ENCODE measurements at places on chromosomes 1 and 21.
A peak's percentile ranks its signal among the peaks of the same experiment; 100 is the strongest.

- no peak for DNase-seq
Observed at GRCh38 chr1:20399606-20400180, 86.3 kb downstream of the CAMK2N1 start.

- no peak for DNase-seq
Observed at GRCh38 chr1:17994046-17994445, 113.6 kb upstream of the IGSF21 start.

DNA sequence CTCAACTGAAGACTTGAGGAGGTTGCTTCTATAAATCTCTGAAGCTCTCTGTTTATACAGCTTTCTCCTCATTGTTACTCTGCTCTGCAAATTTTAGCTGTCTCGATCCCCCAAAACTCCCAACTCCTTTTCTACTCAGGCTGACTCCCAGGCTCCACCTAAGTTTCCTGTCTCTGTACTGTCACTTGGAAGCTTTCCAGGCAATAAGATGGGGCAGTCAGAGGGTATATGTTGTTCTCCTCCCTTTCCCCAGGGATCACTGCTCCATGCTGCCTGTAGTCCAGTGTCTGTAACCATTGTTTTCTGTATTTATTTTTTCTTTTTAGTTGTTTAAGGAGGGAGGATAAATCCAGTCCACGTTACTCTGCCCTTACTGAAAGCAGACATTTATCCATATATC is 13.4 kb downstream of the TSNAX start:
- no peak for DNase-seq

- no peak for DNase-seq
Observed at GRCh38 chr1:205502111-205502810, 2.2 kb upstream of the CDK18 start.

DNA sequence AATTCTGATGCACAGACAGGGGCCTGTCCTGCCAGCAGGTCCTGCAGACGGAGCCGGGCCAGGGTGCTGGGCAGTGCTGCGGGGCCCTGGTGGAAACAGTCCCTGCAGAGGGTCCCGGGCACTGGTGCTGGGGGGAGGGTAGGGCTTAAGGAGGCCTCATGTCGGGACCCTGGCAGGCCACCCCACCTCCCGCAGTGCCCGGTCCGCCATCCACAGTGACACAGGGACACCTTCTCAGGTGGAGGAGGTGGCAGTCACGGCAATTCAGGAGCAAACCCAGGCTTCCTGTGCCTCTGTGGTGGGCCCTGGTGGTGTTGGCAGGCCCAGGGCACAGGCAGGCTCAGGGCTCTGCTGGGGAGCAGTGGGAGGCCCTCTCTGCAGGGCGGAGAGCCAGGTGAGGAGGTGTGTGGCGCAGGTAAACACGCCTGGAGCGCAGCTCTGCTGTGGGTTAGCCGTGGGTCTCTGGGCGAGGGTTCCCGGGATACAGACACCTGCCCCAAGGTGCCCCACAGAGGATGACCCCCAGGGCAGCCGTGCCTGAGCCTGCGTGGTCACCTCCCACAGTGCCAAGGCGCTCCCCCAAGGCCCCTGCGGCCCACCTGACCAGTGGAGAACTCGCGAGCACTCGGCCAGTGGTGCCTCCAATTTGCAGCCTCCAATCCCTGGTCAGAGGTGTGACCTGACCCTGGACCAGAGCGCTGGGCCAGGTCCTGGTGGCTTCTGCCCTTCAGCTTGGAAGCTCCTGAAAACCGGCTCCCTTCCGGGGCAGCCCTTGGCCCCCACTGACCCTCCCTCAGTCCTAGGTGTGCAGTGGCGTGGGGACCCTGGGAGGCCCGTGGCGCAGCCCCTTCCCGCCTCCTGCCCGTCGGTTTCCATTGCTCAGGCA is 19.2 kb downstream of the COL18A1 start:
- no peak for DNase-seq

GRCh38 chr1:108320849-108321248 is 77.0 kb upstream of the NBPF4 start:
- no peak for DNase-seq

DNA sequence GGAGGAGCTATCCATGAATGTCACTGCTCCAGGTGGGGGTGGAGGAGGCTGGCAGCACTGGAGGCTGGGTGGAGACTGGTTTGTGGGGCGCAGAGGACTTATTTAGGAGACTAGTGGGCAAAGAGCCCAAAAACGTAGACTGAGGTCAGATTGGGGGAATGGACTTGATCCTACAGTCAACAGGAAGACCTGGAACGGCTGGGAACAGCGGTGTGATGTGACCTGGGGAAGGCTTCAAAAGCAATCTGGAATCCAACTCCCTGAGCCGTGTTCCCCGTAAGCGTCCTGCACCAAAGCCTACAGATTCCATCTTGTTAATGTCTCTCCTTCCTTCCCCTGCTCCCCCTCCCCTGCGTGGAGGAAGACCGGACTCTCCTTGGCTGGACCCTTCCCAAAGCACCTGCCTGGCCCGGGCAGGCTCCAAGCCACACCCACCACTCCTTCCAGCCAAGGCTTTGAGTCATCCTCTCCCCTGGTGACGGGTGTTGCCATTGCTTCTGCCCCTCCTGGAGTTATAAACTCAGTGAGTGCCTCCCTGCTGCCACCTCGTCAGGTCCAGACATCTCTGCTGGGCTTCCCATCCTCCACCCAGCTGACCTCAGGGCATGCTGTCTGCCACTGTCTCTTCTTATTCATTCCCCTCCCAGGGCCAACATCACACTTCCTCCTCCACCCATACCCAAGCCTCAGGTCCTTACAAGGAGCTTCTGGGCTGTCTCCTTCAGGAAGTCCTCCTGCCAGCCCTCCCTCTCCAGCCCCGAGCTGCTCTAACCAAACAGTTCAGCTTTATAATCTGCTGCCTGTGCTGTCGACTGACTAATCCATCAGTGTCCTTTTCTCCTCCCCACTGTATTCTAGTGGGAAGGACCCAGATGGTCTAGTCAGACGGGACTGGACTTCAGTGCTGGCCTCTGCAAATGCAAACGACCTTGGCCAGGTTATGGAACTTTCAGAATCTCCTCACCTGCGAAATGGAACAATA is 1.6 kb upstream of the CLSTN1 start:
- no peak for DNase-seq

DNA sequence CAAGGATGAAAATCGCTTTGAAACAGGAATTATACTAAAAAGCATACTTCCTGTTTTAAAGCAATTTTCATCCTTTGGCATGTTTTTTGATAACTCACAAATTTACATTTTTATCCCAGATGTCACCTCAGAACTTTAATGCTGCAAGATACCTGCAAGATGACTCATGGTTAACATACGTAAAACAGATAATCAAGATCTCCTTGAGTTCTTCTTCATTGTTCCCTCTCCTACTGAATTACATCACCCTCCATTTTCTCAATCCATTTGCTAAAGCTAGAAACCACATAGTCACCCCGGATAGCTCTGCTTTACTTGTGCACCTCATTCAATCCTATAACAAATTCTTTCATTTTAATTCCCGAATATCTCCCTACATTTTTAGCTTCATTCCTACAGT is 1114.2 kb downstream of the PLA2G4A start:
- DNase-seq = no peak

DNA sequence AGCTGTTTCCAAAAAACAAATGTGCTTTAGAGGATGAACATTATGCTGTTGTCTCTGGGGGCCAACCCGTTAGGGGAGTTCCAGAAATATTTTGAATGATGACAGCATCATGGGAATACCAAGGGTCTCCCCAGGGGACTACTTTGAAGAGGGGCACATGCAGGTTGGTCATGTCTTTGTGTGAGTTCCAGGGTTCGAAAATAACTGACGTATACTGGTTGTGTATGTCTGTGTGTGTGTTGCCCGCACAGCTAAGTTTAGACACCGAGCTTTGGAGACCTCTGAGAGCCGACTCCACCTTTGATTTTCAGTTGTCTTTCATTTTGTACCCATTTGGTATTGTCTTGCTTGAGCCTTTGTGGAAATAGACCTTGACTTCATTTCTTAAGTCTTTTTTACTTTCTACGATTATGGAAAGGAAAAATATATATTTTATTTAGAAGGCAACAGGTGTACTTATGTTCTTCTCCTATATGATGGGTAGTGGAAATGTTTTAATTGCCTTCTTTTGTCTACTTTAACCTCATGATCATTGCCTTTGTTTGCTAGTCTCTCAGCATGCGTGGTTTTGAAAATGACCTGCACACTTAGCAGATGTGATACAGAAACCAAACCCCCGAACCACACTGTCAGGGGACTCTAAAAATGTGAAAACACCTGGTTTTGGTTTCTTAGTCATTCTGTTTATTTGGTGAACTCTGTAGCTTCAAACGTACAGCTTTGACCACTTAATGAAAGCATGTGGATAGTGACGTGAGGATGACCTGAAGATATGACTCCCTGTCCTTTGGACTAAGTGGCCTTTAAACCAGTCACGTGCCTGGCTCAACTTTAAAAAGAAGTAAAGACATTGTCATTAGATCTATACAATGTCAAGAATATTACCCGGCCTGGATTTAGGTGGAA is 56.5 kb downstream of the GALNT2 start:
- DNase-seq = no peak

DNA sequence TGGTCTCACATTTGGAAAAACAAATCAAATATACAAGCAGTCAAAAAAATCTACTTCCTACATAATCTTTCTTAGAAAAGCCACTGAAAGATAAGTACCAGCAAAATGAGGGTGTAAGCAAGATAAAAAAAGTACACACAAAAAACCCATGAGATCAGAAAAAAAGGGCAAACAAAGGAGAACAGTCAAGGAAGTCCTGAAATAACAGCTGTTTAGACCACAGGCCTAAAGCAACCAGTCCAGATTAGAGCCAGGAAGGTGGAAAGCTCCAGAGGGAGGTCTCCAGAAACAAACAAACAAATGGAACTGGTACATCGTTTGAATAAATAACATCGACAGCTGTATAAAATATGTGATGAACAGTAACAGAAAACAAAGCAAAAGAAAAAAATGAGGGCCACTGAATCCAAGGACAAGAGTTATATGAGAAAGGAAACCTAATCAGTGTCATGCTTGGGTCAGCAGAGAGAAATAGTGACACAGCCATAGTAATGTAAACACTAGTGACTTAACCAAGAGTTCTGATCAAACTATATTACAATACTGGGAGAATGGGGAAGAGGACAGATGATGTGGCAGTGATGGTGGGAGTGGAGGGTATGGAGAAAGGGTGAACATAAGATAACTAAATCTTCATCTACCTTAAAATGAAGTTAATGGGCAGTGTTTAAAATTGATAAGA is 67.5 kb downstream of the NVL start:
- DNase-seq = no peak

DNA sequence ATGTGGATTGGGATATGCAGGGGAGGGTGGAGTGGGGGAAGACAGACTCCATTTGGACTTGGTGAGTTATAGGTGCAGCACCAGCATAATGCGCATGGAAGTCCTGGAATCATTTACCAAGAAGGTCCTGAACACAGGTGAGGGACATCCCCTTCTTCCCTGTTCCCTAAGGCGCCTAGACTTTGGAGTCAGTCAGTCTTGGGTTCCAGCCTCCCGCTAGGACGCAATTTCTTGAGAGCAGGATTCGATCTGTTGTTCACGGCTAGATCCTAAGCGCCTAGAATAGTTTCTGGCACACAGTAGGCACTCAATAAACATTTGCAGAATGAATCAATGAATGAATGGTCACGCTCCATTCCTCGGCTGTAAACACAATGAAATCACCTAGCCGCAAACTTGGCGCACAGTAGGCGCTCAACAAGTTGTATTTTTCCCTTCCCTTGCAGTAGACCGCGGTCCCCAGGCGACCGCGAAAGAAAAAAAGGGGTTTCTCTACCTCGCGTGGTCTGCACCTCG is 1.0 kb upstream of the AK4 start:
- no peak for DNase-seq

GRCh38 chr1:73911849-73912248 is 286.1 kb downstream of the LRRIQ3 start:
- no peak for DNase-seq

GRCh38 chr1:110235834-110236682 is 25.9 kb downstream of the KCNC4 start:
- peak; percentile 83 for DNase-seq

DNA sequence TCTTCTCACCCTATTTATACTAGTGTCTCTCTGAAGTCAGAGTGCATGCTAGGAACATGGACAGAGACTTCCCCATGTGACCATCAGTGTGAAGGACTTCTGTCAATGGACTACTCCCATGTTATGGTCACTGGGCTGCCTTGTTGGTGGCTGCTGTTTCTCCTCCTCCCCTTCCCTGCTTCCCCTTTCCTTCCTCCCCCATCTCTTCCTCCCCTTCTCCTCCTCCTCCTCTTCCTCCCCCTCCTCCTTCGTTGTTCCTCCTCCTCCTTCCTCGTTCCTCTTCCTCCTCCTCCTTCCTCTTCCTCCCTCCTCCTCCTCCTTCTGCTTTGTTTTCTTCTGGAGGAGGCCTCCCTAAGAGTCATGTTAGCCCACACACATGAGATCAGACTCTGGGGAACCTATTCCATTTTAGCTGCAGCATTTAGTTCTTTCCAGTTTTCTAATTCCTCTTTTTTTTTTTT is 35.8 kb downstream of the IER5 start:
- DNase-seq = no peak

DNA sequence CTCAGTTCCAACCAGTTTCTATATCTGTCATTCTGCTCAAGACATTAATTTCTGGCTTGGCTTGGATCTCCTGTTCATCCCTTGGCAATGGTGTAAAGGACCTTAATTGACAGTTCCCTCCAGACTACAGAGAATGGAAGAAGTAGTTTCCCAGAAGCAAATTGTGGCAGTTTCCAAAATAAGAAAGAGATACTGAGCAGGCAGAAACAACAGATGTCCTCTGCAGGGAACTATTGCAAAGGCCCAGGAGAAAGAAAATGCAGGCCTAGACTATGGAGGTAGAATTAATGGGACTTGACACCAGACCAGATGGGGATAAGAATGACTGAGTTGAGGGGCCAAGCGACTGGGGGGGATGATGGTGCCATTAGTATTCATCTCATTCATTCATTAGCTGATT is 6.1 kb upstream of the AK2 start:
- no peak for DNase-seq

DNA sequence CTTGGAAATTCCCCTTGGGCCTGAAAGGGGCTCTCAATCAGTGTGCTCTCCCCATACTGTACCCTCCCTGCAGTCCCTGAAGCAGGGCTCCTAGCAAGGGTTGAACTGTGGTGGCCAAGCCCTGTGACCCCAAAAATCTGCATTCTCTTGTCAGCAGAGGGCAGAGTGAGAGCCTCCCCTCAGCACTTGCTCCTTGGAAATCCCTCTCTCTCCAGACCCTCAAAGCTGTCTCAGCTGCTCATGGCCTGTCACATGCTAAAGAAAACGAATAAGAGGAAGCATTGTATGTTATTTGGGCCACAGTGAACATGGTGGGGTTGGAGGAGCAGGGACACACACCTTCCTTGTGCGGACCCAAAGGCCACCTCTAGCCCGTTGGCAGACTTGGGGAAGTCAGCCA is 47.2 kb upstream of the SYNC start:
- DNase-seq = no peak

DNA sequence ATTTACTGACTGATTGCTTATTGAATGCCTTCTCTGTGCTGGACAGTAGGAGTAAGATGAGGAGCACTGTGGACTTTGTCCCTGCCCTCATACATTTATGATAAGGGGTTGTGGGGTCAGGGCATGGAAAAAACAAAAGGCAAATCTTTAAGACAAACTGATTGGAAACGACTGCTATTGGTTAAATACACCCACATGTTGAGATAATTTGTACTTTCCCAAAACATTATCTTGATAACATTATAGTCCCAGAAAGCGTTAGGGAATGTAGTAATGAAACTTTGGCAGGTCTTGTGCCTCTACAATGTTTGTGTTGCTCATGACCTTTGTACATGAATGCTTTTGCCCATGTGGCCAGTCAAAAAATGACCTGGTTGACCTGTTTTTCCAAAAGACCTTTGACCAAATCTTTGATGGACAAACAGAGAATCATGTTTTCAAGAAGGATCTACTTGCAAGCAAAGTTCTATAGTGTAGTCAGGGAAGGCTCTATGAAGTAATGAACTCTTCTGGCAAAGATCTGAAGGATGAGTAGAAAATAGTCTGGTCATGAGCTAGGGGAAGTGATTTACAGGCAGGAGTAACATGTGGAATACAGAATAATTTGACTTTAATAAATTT is 50.9 kb downstream of the LEPR start:
- no peak for DNase-seq

All from AG09309 (cell line).